ENCODE measurements at places on chromosomes 3 and 15.

DNA sequence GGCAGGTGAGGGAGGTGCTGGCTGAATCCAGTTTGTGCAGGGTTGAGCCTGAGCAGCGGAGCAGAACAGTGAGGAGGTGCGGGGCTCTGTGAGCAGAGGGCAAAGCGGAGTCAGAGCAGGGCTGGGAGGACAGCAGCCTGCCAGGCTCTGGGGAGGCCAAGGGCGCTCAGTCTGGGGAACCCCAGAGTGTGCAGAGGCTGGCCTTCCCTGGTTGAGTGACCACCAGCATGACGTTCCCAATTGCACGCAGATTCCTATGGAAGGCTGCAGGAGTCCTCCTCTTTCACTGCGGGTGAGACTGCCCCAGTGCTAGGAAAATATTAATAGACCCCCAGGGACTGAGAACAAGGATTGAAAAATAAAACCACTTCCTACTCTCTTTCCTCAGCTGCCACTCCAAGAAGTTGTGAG lies 13.2 kb downstream of the MRAS start:
- H3K4me3 ChIP-seq = no peak overlapping the region
- no peaks in the 10 kb centered on the region for H3K36me3 ChIP-seq
- H3K4me1 ChIP-seq = peaks cover 39% of the 10 kb centered on the region
- no peak for DNase-seq

DNA sequence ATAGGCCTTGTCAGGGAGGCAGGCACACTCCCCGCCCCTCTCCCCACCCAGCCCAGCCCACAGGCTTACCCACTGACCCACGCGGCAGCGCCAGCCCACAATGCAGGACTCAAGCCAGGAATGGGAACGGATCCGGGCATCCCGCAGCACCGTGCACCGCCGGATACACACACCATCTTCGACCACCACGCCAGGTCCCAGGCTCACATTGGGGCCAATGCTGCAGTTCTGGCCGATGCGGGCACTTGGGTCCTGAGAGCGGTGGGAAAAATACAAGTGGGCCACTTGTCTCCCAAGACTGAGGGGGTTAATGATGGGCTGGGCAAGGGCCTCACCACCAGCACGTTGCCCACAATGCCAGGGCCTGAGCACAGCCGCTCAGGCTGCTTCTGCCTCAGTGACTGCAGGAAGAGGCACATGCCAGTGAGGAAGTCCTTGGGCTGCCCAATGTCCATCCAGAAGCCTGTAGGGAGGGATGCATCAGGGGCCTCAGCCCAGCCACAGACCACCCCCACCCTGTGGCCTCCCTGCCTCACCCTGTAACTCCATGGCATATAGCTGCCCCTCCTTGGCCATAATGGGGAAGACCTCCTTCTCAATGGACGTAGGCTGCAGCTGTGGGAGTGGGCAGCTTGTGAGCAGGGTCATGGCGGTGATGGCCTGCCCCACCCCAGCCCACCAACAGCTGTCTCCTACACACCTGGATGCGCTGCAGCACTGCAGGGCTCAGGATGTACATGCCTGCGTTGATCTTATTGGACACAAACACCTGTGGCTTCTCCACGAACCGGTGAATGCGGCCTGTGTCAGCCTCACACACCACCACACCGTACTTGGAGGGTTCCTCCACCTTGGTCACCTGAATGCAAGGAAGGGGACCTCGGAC lies 1.6 kb downstream of the GMPPB start:
- peaks cover 18% of the 10 kb centered on the region for H3K4me1 ChIP-seq
- peaks cover 2% of the 10 kb centered on the region for H3K36me3 ChIP-seq
- no peak overlapping the region for H3K27ac ChIP-seq
- no peaks in the 10 kb centered on the region for H3K27me3 ChIP-seq
- peak; percentile 29 for DNase-seq

DNA sequence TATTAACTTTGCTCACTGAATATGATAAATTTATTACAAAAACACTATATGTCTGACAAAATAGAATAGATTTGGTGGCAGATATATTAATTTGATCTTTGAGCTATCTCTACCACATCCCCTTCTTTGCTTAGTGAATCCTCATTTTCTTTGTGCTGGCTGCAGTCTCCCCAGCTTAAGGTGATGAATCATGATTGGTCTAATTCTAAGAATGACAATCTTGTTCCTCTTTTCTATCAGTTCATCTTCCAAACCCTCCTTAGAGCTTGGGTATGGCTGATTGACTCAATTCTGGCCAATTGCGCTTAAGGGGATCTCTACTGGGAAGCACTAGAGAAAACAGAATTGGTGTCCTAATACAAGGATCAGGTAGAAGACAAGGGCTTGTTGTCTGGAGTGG lies 309.6 kb upstream of the GOLIM4 start:
- no peaks in the 10 kb centered on the region for H3K36me3 ChIP-seq
- no peaks in the 10 kb centered on the region for H3K4me1 ChIP-seq
- no peak overlapping the region for H3K4me3 ChIP-seq
- no peaks in the 10 kb centered on the region for H3K27me3 ChIP-seq
- DNase-seq = no peak

DNA sequence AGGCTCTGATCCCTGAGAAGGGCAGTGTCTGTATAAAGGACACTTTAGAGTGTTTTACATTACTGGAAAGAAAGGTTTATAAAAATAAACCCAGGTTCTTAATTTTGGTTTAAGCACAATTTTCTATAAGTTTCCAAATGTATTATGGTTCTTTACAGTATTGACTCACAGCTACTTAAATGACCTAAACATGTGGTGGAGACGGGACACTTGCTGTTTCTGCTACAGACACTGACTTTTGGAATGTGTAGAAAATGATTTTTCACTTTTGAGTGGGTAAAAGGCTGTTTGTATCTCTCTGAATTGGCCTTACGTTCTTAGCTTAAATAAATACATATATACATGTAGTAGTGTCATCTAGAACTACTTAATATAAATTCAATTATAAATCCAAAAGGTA lies 55.4 kb downstream of the SNRK start:
- no peak overlapping the region for H3K27ac ChIP-seq
- H3K36me3 ChIP-seq = peaks cover 79% of the 10 kb centered on the region
- peaks cover 4% of the 10 kb centered on the region for H3K4me1 ChIP-seq

GRCh38 chr15:70210076-70210475 lies 112.4 kb upstream of the TLE3 start:
- H3K27ac ChIP-seq = no peak overlapping the region
- H3K4me3 ChIP-seq = no peak overlapping the region
- peaks cover 16% of the 10 kb centered on the region for H3K27me3 ChIP-seq
- DNase-seq = no peak
- no peaks in the 10 kb centered on the region for H3K36me3 ChIP-seq

DNA sequence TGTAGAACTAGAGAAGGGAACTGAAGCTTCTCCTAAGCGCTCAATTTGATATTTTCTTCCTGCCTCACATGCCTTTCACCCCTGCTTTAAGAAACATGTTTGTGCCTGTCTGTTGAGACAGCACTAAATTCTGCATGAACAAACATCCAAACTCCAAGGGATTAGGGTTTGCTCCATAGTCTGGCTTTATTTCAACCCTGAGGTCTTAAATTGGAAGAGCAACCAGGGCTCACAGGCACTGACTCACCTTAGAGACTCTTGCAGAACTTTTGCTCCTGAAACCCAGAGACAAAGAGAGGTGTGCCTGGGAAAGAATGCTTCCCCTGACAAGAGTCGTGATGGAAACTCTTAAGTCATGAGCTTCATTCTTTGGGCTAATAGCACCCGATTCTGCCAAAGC lies 393.9 kb upstream of the MCTP2 start:
- H3K36me3 ChIP-seq = no peaks in the 10 kb centered on the region
- no peak overlapping the region for H3K4me3 ChIP-seq
- no peaks in the 10 kb centered on the region for H3K4me1 ChIP-seq
- DNase-seq = no peak

GRCh38 chr15:71054286-71054952 lies 60.9 kb upstream of the THSD4 start:
- H3K27me3 ChIP-seq = no peaks in the 10 kb centered on the region
- peaks cover 4% of the 10 kb centered on the region for H3K4me1 ChIP-seq
- H3K36me3 ChIP-seq = peaks cover 17% of the 10 kb centered on the region
- no peak overlapping the region for H3K27ac ChIP-seq

- DNase-seq = no peak
- H3K27ac ChIP-seq = no peak overlapping the region
- H3K27me3 ChIP-seq = no peaks in the 10 kb centered on the region
- H3K4me1 ChIP-seq = no peaks in the 10 kb centered on the region
- no peak overlapping the region for H3K4me3 ChIP-seq
- H3K36me3 ChIP-seq = no peaks in the 10 kb centered on the region
Observed at GRCh38 chr15:48861813-48862431, 16.0 kb upstream of the EID1 start.

- H3K4me1 ChIP-seq = peaks cover 10% of the 10 kb centered on the region
- no peak for DNase-seq
- H3K36me3 ChIP-seq = no peaks in the 10 kb centered on the region
- H3K27me3 ChIP-seq = no peaks in the 10 kb centered on the region
- H3K4me3 ChIP-seq = no peak overlapping the region
Observed at GRCh38 chr3:31613177-31613576, 80.5 kb downstream of the STT3B start.

DNA sequence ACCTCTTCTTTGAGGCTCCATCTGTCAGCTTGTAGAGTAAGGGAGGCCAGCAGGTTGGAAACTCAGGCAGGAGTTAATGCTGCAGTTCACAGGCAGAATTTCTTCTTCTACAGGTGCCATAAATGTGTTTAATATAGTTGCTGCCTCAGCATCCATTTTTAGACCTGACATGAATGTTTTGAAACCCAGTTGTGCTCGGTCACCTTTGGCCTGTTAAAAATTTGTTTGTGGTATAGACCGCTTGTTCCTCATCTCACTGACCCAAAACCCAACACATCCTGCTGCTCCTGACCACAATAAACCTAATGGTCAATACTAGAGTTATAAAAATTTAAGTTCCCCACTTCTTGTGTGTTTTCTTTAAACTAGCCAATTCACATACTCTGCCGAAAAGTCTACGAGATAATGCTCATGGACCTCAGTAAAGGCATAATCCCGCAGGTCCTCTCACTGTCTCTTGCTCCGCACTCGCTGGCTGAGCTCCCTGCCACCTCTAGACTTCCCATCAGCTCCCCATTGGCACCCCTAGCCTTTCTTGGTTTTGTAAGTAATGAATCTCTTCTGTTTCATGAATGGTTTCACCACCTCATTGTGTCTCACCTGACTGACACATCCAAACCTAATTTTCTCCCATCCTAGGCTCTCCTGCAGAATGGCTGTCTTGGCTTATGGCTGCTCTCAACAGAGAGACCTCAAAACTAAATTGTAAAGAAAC lies 138.5 kb upstream of the STRIT1 start:
- no peak overlapping the region for H3K4me3 ChIP-seq
- H3K4me1 ChIP-seq = no peaks in the 10 kb centered on the region
- H3K36me3 ChIP-seq = no peaks in the 10 kb centered on the region
- DNase-seq = no peak
- no peaks in the 10 kb centered on the region for H3K27me3 ChIP-seq

- H3K36me3 ChIP-seq = no peaks in the 10 kb centered on the region
- no peaks in the 10 kb centered on the region for H3K27me3 ChIP-seq
- no peak overlapping the region for H3K27ac ChIP-seq
- no peak overlapping the region for H3K4me3 ChIP-seq
- H3K4me1 ChIP-seq = peaks cover 4% of the 10 kb centered on the region
- no peak for DNase-seq
Observed at GRCh38 chr3:169534439-169534838, 129.1 kb downstream of the MECOM start.

DNA sequence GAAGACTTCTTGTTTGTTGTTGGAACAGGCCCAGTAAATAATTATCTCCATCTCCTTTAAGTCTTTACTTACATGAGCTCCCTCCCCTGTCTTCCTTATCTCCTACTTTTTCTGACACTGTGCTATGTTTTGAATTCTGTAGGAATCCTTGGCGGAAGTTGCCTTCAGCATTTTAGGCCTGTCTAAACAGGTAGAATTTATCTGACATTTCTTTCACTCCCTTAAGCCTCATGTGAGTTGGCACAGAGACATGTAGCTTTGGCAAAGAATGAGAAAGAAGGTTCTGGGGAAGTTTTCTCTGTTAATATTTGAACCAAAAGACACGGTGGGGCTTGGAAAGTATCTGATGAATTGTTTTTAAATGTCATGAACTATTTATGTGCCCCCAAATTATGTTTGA lies 8.1 kb downstream of the MCTP2 start:
- H3K4me3 ChIP-seq = no peak overlapping the region
- no peak overlapping the region for H3K27ac ChIP-seq
- H3K4me1 ChIP-seq = no peaks in the 10 kb centered on the region

DNA sequence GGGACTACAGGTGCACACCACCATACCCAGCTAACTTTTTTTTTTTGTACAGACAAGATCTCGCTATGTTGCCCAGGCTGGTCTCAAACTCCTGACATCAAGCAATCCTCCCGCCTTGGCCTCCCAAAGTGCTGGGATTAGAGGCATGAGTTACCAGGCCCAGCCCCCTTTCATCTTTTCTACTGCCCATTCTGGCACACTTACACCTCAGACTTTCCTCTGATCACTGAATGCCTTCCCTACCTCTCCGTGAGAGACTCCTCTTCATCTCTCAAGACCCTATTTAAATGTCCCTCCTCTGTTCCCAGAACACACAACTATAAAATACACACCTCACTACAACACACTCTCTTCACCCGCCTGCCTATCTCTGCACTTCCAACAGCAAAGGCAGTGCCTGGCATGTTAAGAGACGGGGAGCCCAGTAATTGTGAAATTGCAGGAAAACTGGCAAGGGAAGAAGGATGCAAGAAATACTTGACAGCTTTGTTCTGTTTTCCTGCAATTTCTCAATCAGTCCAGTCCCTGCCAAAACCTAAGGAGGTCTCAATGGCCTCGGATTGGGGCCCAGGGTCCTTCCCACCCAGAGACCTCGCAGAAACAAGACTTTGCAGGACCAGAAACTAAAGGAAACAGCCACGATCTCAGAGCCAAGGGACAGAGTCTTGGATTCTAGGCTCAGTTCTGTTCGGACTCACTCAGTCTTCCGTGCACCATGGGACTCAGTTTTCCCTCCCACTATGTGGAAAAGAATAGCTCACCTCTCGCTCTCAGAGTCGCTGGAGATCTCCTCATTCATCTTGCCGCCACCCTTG lies 849 bp downstream of the RRP9 start:
- no peak for DNase-seq
- H3K4me3 ChIP-seq = peak overlapping the region; percentile 36
- H3K27me3 ChIP-seq = no peaks in the 10 kb centered on the region
- peaks cover 27% of the 10 kb centered on the region for H3K4me1 ChIP-seq
- peak overlapping the region; percentile 54 for H3K27ac ChIP-seq

DNA sequence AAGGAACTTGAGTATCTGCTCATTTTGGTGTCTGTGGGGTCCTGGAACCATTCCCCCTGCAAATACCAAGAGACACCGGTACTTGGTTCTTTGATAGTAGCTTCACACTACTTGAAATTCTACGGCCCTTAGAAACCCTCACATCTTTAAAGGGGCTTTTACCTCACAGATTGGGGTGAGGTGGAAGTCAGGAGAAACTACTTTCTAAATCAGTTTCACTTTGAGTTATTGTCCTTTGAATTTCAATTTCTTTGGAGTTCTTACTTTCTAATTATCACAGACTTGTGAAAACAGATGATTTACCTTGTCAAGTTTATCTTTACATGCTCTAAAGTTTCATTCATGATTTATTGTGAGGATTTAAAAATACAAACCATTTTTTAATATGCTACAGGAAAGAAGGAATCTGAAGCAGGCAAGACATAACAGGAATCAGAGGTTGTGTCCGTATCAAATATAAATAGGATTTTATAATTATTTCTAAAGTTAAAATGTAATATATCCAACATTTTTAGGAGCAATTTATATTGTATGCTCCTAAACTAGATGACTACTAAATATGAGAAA lies 98.9 kb downstream of the NEDD4 start:
- H3K27me3 ChIP-seq = no peaks in the 10 kb centered on the region
- DNase-seq = no peak
- H3K4me1 ChIP-seq = no peaks in the 10 kb centered on the region
- peak overlapping the region; percentile 28 for H3K4me3 ChIP-seq
- peak overlapping the region; percentile 7 for H3K27ac ChIP-seq

Measured in heart left ventricle (tissue), 16 donors.